ENCODE measurements at places on chromosomes 1 and 21.

GRCh38 chr1:198887866-198888265 is 249.0 kb downstream of the PTPRC start:
- DNase-seq, result no peak

DNA sequence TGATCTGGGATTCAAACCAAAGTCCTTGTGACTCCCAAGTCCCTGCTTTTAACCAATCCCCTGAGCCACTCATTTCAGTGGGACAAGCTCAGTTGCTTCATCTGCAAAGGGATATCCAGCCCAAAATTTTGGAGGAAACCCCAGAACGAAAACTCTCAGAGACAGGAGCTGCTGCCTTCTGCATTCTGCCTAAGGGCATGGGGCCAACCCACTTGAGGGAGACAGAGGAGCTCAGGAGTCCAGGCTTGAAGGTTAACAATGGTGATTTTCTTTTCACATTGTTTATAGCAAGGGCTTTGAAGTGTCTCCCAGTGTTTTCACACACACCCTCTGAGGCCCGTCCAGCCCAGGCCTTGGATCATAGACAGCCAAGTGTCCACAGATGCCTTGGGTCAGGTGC is 148.1 kb upstream of the CTTNBP2NL start:
- DNase-seq, result no peak

DNA sequence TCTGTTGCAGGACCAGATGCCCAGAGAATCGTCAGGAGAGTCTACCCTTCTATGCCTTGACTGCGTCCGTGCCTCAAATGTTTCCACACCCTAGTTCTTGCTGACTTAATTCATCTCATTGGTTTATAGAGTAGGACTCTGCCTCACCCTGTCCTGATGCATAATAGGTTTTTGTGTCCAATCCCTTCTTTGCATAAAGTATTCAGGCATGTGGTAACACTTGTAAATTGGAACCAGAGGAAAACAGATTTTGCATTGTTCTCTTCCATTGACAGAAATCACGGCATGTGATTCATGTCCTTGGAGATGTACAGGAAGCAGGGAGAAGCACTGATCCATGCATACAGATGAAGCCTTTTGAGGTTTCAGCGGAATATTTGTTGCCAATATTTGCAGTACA is 29.5 kb downstream of the PLPPR5 start:
- no peak for DNase-seq

DNA sequence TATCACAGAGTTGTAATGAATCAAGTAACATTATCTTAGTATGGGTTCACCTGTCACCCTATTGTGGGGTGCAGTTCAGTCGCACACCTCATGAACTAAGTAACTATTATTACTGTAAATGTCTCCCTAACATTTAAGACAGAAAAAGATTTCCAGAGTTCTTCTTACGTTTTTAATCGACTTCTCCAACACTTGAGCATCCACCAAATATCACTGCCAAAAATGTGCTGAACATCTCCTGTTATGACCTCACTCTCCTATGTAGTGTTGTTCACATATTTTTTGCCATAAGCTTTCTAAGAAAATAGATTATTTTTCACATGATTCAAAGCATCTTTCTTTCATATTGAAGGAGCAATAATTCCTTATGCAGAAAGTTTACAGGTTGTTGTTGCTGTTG is 1.3 kb downstream of the TTLL7 start:
- DNase-seq, result no peak

DNA sequence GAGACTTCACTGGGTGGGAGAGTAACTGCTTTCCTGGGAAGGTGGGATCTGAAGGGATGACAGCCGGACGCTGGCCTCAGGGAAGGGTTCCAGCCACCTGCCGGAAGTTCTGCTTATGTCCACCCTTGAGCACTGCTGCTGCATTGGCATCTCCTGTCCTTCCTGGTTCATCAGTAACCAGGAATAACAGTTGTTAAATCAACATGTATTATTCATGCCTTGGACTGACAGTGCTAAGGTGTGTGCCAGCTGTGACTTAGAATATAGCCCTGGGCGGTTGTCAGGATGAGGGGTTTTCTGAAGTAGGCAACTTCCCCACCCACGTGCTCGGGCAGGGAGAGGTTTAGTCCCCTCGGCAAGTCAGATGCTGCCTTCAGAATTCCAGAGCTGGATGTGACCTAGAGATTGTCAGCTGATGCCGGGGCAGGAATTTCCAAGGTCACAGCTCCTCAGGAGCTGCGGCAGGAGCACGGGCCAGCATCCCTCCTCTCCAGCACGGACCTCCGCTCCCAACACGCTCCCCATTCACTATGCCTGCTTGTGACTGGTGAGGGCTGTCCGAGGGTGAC is 17.9 kb downstream of the CLDN14 start:
- DNase-seq, result no peak
